ENCODE measurements at places on chromosomes 4 and X. TPM values are rescaled to one million over a fixed set of nuclear protein-coding genes. Genes with fewer than 3 reads are reported as not detected.

PNMA3 gene
- 1.1 TPM for total RNA-seq

UGT2B11 gene
- not detected for total RNA-seq

GPC4 gene
- total RNA-seq, result 27.5 TPM

PLXNB3 gene
- 73.1 TPM for total RNA-seq

TCEAL9 gene
- total RNA-seq, result 49.5 TPM

USO1 gene
- total RNA-seq, result 64.1 TPM

DNA sequence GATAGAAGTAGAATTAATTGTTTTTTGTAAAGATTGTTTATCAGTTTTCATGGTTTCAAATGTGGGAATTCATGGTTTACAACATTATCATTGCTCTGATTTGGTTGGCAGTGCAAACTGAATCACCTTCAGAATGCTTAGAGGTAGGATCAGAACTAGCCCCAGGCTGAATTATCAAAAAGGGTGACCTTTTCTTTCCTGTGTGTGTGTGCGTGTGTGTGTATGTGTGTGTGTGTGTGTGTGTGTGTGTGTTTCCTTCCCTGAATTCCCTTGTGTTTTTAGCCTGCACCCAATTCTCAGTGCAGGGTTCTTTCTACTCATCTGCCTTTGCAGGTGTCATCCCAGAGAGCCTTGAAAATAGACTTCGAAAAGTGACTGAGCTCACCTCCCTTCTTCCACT lies 125.0 kb downstream of the BMPR1B start:
- DNase-seq, result no peak

GRCh38 chr4:76568262-76568661 lies 133.2 kb downstream of the SHROOM3 start:
- no peak for DNase-seq

GRCh38 chr4:56127716-56128115 lies 179.0 kb downstream of the CEP135 start:
- no peak for DNase-seq

DNA sequence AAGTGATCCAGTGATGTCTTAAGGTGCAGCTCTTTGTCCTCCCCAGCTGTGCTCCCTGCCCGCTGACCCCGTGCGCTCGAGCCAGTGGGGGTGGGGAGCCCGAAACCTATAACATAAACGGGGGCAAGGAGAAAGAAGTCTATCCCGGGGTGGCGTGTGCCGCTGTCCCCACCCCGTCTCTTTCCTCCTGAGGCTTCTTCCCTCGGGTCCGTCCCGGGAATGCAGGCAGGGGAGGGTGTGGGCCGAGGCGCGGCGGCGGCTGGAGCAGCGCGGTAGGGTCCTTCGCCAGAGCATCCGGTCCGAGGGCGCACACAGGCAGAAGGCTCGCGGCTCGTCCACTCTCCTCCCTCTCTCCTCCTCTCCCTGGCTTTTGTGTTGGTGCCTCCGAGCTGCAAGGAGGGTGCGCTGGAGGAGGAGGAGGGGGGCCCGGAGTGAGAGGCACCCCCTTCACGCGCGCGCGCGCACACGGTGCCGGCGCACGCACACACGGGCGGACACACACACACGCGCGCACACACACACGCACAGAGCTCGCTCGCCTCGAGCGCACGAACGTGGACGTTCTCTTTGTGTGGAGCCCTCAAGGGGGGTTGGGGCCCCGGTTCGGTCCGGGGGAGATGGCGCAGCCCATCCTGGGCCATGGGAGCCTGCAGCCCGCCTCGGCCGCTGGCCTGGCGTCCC lies at the start of gene RAB33A:
TSS of gene RAB33A (plus strand) at position 517 of the 681 bp plus-strand sequence. CDS start at position 618, 101 bp downstream.
- no peak for DNase-seq

DNA sequence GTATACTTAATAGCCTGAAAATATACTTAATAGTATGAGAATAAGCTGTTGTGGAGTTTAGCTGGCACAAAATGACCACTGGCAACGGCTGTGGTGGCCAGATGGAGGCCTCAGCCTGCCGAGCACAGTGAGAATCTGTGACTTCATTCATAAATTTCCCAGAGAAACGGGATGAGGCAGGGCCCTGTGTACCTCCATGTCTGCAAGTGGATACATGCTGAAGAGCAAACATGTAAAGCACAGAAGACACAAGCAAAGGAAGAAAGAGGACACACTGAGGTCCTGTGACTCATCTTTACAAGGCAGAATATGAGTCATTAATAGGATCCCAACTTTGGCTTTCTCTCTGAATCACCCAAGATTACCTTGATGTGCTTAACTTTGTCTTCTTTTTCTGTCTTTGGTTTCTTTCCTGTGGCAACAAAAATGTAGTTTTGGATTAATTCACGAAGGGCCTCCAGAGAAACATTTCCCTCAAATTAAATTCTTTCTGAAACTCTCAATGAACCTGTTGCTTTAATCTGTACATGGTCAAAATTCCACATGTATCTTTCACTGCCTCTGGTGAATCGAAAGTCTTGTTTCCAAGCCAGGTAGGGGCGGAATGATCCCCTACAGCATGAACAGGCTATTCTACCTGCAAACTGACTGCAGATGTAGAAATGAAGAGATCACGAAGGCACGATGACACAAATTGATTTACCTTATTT lies 56.4 kb downstream of the IRF2 start:
- no peak for DNase-seq

DNA sequence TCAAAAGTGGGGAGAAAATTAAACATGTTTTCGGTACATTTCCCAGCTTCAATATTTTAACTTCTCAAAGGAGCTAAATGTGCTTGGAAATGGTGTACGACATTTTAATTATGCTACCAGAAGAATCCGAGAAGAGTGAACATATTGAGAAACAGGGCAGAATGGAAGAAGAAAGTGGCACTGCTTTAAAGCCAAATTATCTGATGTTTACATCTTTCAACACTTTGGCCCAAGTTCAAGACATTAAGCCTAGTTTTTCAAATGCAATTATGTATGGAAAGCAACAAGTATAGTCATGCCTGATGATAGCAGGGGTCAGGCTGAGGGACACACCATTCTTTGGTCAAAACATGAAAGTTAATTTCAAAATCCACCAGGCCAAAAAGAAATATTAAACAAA lies 577.9 kb upstream of the ZFP42 start:
- DNase-seq, result no peak

DNA sequence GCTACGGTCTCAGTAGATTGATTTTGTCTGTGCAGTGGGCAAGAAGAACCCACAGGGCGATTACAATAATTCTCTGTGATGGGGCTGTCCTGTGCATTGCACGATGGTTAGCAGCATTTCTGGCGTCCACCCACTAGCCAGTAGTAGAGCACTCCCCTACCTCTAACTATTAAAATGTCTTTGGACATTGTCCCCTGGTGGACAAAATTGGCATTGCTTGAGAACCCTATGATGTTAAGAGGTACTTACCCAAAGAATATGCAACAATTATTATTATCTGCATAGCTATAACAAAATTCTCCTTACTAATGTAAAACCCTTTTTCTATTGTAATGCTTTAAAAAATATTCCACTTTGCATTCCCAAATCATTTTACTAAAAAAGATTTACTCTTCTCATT lies 109.5 kb upstream of the VCX3A start:
- no peak for DNase-seq

GRCh38 chr4:31379364-31379763 lies 659.2 kb downstream of the PCDH7 start:
- no peak for DNase-seq

GRCh38 chr4:3338976-3339531 lies 46.2 kb downstream of the RGS12 start:
- DNase-seq, result no peak

- no peak for DNase-seq
Observed at GRCh38 chr4:176377780-176378179, 58.0 kb downstream of the SPCS3 start.

- DNase-seq, result no peak
Observed at GRCh38 chr4:149347139-149347538, 468.5 kb downstream of the IQCM start.

GRCh38 chrX:124239911-124240310 lies 92.5 kb upstream of the TEX13D start:
- DNase-seq, result no peak

GRCh38 chrX:10109695-10110094 lies 47.1 kb upstream of the CLCN4 start:
- DNase-seq, result no peak
